NCI-H526 (cell line): ENCODE measurements at places on chromosomes 12 and 14.

- DNase-seq, result peak; percentile 31
Observed at GRCh38 chr14:65303190-65303898, 109.2 kb upstream of the FUT8 start.

GRCh38 chr14:73725116-73726024, 11.2 kb upstream of the PNMA1 start:
- DNase-seq, result no peak

DNA sequence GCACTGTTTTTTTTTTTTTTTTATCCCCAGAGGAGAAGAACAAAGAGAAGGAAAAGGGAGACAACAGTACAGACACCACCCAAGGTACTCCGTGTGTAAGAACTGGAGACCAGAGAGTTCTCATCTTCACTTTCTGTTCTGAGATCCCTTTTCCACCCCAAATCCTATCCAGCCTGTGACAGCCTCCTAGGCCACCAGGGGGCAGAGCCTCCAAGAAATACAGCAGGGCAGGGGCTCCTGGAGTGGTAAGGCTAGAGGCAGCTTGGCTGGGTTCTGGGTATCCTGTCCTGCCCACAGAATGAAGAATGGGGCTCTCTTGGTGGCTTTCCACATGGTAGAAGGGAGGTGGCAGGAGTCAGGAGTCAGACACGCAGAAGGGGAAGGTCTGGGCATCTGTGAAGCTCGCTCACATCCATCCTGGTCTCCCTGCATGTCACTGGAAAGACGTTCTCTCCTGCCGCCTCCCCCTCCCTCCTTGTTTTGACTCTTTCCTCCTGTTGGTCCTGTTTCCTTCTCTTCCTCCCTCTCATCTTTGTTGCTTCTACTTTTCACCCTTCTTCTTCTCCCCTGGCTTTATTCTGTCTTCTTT, 12.0 kb downstream of the CLSTN3 start:
- peak; percentile 56 for DNase-seq

- no peak for DNase-seq
Observed at GRCh38 chr12:100826323-100826722, 31.7 kb downstream of the ANO4 start.

- peak; percentile 63 for DNase-seq
Observed at GRCh38 chr14:73457924-73458182, 493 bp downstream of the NUMB start.

DNA sequence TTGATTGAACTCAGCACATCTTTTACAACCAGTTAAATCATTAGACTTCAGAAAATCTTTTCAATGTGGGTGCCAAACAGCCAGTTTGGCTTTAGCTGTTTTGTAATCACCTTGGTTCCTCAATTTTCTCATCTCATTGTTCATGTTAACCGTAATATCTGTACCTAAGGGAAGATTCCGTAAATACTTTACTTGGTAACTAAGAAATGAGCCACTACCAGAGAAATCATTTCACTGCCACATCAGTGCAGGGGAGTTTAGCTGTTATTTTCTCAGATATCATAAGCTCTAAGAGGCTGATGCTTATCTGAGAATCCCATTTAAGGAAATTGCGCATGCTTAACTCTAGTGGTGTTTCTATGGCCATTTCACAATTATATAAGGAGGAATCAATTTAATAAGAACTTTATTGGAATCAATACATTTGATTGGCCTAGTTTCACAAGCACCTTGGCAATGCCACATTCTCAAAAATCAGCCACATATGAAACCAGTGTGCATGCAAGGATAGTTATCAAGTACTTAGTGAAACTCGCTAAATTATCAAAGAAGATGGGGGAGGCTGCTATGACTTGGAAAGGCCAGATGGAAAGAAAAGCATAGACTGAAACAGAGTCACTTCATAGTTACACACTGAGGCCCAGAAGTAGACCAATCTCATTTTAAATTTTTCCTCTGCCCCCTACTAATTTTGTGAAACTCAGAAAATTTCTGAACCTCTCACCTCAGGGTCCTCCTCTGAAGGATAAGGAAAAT, 28.1 kb upstream of the IL22 start:
- DNase-seq, result no peak
